Right cardiac atrium (tissue), 5 donors: ENCODE measurements at places on chromosomes 2 and 18. TPM values are rescaled to one million over a fixed set of nuclear protein-coding genes. Genes with fewer than 3 reads are reported as not detected.

Gene VAMP5
- polyA plus RNA-seq: 127 TPM

Gene ATP6V1B1
- 0.93 TPM for polyA plus RNA-seq

Gene WDPCP
- 3.8 TPM for polyA plus RNA-seq

Gene SKOR2
- polyA plus RNA-seq: not detected

Gene CENPA
- polyA plus RNA-seq: 0.18 TPM

Gene CCDC85A
- polyA plus RNA-seq: 1.1 TPM

Gene CNGA3
- polyA plus RNA-seq: not detected

Gene PAIP2B
- 14.2 TPM for polyA plus RNA-seq

Gene ALK
- polyA plus RNA-seq: 0.05 TPM

Gene SLC30A3
- polyA plus RNA-seq: 7.3 TPM

Gene IL36B
- not detected for polyA plus RNA-seq

Gene PARD6G
- polyA plus RNA-seq: 2.5 TPM

Gene SLC19A3
- polyA plus RNA-seq: 3.5 TPM

Gene EGR4
- 0.48 TPM for polyA plus RNA-seq

Gene DQX1
- not detected for polyA plus RNA-seq

Gene SOX11
- polyA plus RNA-seq: 0.93 TPM

Gene DNAH6
- polyA plus RNA-seq: 0.07 TPM

Gene IL1B
- 0.70 TPM for polyA plus RNA-seq

Gene HOXD13
- not detected for polyA plus RNA-seq

Gene CFC1
- polyA plus RNA-seq: 0.25 TPM

Gene UBR3
- 39.8 TPM for polyA plus RNA-seq

Gene CCDC74B
- polyA plus RNA-seq: 1.9 TPM
